ENCODE measurements at places on chromosomes 6 and 20.

DNA sequence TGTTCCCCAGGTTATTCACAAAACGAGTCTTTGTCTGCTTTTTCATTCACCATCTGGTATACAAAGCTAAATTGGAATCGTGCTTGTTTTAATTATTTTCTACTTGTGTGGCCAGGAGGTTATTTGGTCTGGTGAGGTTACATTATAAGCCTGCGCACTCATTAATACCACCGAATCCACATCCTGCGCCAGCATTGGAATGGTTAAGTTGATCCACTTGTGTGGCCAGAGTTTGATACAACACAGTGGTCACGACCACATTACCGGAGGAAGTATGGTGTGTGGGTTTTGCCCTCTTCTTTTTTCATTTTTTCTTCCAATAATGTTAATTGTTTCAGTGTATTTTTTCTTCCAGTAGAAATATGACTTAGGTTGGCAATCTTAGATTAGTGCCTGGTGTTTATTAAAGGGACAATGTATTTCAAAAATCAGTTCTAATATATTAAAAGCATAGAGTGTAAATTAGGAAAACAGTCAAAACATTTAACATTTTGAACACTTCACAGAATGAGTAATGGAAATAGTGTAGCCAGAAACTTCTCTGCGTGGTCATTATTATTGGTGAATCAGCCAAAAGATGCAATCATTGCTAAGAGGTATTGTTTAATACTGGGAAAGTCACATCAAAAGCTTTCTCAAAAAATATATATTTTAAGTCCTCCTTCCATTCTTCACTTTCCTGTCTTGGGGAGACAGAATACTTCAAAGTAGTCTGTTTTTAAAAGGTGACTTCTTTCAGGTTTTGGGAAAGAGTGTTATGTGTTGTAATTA is 84.5 kb downstream of the JARID2 start:
- DNase-seq, result no peak

DNA sequence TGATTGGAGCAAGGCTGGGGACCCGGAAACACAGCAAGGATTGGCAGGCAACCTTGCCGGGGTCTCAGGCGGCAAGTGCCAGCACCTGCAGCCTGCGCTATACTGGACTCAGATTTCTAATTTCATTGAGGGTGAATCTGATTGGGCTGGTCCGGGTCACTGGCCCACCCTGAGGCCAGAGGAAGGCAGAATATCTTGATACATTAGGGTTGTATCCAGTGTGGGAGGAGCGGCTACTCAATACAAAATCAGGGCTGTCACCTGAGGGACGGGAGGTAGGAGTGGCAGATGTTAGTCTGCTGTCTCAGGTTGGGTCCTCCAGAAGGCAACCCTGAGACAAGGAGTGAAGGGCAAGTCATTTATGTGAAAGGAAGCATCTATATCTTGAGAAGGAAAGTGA is 40.7 kb downstream of the BFSP1 start:
- no peak for DNase-seq

DNA sequence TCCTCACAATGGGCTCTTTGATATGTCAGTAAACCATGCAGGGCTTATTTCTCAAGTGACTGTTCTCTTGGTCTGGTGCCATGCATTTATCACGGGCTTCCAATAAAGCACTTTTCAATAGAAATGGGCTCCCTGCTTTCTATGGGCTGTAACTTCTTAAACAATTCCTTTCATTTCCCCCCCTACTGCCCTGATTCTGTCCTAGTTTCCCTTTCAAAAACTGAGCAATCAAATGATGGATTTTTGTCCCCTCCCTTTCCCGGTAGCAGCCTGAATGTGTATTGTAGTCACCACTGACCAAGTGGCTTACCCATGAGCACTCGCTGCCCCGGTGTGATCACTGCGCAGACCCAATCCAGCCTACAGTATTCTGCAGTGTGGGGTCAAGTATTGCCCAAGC is 13.9 kb downstream of the RPS10 start:
- no peak for DNase-seq

DNA sequence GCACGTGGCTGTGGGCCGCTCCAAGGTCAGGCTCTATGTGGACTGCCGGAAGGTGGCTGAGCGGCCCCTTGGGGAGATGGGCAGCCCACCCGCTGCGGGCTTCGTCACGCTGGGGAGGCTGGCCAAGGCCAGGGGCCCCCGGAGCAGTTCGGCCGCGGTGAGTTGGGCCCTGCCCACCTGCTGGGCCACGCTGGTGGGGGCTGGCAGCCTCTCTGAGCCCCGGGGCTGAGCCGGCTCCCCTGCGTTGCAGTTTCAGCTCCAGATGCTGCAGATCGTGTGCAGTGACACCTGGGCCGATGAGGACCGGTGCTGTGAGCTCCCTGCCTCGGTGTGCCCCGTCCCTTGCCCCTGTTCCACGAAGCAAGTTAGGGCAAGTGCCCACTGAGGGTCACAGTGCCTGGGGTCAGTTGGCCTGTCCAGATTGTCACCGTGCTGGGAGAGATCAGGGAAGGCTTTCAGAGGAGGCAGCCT is 27.1 kb downstream of the COL20A1 start:
- no peak for DNase-seq

DNA sequence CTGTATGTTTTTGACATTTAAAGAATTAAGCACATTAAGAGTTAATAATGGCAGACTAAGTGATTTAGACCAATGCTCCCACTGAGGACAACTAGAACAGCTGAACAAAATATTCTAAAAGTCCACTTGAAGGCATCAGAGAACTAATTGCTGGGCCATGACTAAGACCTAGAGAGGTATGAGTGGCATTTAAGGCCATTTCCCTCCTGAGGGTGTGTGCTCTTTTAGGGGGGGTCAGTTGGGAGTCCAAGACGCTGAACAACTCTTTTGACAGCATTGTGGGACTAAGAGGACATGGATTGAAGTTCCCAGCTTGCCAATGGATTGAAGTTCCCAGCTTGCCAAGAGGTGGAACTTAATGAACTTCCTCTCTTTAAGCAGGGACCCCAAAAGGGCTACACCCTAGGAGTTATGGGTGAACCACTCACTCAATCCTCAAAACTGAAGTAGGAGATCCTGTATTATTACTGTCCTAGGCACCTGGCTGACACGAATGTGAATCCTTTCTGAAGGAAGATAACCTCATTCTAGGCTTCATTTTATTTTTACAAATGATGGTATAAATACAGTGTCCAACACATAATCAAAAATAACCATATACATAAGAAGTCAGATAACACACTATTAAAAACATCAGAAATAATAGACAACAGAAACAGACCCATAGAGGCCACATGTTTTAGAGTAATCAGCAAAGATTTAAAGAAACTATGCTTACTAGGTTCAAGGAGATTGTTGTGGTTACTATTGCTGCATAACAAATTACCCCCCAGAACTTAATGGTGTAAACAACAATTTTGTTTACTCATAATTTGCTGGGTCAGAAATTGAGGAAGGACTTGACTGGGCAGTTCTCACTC is 175.1 kb downstream of the VEGFA start:
- DNase-seq, result no peak

DNA sequence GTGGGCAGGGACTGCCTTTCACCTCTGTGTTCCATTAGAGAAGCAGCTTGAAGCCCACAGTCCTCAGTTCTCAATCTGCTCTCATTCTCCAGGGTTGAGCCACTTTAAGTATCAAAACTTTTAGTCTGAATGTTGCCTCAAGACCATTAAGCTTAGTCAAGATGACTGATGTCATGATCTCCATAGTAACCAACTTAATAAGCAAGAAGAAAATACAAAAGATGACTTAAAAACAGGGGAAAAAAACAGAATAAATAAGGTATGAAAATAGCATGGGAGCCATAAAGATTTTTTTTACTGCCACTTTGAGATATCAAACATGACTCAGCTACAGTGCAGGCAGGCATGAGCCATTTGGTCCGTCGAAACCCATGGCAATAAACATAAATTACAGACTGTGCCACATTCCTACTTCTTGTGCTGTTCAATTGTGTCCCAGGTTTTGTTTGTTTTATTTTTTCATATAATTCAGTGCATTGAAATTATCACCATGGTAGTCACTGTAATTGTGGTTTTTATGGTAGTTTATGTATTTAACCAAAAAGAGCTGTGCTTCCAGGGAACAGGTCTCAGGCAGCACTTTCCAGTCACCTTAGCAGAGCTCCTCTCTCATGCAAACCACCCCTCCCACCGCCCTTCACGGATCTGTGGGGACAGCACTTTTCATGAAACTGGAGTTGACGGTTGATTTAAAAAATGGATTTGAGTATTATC is 156.5 kb upstream of the INSM1 start:
- no peak for DNase-seq

DNA sequence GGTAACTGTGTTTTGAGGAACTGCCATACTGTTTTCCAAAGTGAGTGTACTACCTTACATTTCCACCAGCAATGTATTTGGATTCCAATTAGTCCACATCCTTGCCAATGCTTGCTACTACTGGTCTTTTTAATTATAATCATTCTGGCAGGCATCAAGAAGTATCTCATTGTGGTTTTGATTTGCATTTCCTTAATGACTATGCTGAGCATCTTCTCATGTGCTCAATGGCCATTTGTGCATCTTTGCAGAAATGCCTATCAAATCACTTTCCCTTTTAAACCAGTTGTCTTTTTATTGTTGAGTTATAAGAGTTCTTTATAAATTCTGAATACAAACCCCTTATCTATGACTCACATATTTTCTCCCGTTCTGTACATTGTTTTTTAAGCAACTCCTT is 75.9 kb downstream of the ATG5 start:
- DNase-seq, result no peak

GRCh38 chr6:26159357-26160273 is 72.4 kb downstream of the HFE start:
- DNase-seq, result no peak

GRCh38 chr6:109342506-109342905 is 39.8 kb downstream of the CD164 start:
- DNase-seq, result no peak

GRCh38 chr20:37921341-37921929 is 18.5 kb downstream of the VSTM2L start:
- no peak for DNase-seq

DNA sequence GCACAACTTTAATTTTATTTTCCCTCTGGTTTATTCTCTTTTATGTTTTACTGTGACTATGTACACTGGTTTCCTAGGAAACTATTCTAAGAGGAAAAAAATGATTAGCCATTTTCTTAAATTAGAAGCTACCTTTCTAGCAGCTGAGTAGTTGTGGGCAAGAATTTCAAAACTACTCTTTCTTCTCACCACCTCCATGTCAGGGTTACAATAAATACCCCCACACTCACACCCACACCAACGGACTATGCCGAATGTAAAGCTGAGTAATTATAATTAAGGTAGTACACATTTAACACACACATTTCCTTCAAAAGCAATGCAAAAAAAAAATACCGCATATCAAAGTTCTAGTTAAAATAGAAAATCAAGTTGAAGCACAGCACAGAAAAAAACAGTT is 78.9 kb downstream of the ARHGAP18 start:
- no peak for DNase-seq

DNA sequence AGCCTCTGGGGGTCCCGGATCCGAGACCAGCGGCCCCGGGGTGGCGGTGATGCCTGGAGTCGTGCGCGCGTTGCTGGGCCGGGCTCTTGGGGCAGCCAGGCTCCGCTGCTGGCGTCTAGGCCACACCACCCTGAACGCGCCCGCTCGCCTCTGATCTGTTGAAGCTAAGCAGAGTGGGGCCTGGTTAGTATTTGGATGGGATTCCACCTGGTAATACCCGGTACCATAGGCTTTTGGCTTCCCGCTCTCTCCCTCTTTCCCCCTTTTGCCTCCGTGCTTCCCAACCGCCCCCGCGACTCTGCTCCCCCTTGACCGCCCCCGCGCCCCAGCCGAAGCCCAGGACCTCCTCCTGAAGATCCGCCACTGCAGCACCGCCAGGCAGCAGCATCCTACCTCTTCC is 1383.5 kb upstream of the DEFB115 start:
- no peak for DNase-seq

- DNase-seq, result no peak
Measured at GRCh38 chr20:46627234-46627633, 24.0 kb downstream of the SLC13A3 start.

DNA sequence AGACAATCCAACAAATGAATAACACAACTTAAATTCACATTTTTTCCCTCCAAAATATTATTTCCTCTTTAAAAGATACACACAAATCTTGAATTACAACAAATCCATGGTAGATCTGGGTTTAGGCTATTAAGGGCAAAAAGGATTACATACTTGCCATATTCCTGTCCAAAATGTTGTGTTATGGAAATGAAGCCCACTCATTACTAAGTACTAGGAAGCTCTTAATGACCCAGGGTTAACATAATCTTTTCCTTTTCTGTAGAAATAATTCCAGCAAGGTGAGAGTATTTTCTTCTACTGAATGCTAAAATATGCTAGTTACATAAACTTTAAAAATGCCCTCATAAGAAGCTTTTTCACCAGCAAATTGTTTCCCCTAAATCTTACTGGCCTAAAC is 1.6 kb downstream of the SHPRH start:
- no peak for DNase-seq

DNA sequence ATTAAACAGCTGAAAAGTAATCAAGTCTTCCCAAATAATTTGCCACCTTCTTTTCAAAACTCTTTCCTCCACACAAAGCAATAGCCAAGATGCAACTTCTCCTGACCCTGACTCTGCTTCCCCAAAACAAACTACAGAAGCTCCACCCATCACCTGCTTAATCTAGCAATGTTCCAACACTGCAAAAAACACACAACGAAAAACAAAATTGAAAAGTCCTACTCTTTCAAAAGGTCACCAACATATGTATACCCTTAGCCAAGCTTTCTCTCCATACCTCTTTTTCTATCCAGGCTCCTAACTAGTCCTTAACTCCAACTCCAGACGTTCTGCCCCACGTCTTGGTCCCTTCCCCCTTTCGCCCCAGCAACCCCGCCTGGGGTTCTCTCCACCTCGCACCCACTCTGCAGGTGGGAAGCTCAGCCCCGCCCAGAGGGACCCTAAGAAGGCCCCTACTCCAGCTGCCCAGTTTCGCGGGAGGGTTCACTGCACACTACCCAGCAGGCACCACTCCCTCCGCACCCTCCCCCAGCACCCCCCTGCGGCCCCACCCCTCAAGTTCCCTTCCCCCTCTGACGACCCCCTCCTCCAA is 717 bp downstream of the CSNK2A1 start:
- DNase-seq, result no peak

DNA sequence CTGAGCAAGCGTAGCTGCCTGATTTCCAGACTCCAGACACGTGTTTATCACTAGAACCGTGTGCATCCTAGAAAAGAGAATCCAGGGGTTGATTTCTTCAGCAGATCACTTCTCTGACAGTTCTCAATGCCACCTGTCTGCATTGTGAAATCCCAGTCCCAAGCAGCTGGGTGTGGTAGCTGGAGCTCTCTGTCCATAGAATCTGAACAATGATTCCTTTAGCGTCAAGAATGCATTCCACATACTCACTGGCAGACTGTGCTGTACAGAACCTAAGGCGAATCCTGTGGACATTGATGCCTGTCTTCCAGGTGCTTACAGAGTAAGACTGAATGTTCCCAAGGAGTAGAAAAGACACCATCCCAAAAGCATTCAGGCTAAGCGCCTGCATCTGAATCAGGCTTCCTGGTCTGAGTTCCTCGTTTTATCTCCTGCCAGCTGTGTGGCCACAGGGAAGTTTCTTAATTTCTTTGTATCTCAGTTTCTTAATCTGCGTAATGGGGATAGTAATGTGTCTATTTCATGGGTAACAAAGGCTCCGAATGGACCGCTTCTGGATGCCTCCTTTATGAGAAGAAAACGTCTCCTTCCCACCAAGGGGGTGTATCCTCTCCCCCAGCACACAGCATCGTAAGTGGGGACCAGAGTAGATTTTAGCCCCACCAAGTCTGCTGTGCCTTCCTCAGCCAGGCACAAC is 10.4 kb upstream of the TRAF3IP2 start:
- DNase-seq, result no peak

- DNase-seq, result no peak
Measured at GRCh38 chr6:149423964-149424440, 23.9 kb downstream of the SUMO4 start.

Measured in AG09319 (cell line).